Activated CD8-positive, alpha-beta memory T cell treated with anti-CD3 and anti-CD28 coated beads for 1 hour (primary cell): ENCODE measurements at places on chromosomes 1 and 21.

DNA sequence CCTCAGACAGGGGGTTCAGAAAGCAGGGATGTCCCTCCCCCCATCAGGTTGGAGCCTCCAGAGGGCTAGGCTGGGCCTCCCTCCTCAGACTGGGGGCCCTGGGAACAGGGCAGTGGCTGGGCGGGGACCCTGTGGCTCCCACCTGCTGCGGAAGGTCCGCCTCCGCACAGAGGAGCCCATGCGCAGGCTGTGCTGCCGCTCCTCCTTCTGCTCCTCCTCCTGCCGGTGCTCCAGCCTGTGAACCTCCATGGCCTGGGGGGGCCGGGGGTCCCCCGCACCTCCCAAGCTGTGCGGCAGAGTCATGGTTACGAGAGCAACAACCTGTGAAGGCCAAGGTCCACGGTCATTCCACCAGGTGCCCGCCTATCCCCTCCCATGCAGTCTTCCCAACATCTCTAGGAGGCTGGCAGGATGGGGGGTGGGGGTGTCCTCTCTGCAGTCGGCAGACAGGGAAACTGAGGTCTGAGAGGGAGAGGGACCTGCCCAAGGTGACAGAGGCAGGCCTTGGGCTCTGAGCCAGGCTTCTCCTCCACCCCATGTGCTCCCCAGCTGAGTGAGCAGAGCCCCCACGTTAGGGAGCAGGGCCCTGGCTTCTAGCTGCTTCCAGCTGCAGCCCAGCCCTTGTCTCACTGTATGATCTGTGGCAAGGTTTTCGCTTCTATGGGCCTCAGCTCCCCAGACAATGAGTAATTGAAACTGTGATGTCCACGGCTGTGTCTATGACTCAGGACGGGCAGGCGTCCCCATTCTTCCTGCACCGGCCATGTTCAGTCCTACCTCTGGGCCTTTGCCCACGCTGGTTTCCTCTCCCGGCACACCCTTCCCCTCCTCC, 3.4 kb downstream of the MYOM3 start:
- no peak for DNase-seq

DNA sequence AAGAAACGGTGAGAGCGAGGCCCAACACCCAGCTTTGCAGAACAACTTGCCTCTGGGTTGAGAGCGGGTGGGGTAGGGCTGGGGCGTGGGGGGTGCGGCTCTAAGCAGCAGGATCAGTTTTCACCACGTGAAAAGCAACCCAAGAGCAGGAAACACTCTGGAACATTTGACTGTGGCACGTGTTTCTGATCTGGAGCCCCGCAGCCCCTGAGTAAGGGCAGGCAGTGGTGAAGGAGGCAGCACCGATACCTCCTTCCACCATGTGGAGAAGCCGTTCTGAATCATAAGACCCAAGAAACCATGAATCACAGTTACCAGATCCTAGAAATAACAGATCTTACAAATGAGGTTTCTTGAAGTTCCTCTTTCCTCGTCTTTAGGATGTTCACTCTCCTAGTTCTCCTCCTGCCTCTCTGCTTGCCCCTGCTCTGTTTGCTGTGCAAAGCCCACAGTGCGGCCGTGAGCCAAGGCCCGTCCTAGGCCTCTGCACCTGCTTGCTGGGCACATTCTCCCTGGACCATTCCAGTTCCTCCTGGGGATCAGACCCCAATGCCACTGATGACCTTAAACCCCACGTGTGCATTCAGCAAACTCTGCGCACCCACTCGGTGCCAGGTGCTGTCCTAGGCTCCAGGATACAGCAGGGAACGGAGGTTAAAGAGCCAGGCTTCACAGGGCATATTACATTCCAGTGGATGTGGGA, 31.9 kb downstream of the SLC1A7 start:
- no peak for DNase-seq

- no peak for DNase-seq
These were observed 185.5 kb downstream of the CRB1 start for GRCh38 chr1:197453376-197454058.

GRCh38 chr1:192512426-192513162, 63.0 kb upstream of the RGS1 start:
- DNase-seq: no peak

GRCh38 chr1:244665771-244666217, 12.9 kb downstream of the DESI2 start:
- no peak for DNase-seq

DNA sequence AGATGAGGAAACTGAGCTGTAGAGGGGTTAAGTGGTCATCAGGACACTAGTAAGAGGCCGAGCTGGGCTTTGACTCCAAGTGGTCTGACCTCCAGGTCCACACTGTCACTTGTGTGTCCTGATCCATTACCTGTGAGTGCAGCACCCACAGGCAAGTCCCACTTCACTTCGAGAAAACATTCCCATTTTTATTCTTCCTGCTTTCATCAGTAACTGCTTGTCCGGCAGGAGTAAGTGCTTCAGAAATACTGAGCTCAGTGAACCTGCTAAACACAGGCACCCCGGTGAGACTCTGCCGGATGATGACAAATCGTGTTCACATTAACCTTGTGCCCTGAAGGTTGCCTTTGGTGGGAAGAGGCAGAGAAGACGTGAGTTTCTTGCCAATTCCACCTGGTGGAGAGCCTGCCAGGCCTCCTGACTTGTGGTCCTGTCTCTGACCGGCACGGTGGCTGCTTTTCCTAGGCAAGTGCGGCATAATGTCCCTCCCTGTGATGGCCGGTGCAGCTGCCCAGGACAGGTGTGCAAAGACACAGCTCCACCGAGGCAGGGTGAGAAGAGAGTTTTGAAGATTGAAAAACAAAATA, 29.4 kb downstream of the ZBTB18 start:
- DNase-seq: no peak

DNA sequence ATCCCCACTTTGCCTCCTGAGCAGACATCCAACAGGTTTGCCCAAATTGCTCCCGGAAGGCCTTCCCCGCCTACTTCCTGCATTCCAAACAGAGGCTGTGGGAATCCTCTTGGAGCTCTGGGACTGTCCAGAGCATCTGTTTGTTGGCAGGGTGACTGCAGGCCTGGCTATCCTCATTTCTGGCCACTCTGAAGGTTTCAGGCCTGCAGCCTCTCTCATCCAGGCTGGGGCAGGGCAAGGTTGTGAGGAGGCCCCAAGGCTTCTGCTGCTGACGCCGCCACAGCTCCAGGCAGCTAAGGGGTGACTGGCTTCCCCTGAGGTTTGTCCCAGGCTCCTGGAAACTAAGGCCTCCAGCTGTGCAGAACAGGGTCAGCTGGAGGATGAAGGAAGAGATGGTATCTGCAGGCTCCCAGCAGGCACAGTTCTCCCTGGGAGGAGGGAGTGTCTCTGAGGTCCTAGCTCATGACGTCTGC, 11.3 kb downstream of the CDK18 start:
- no peak for DNase-seq

DNA sequence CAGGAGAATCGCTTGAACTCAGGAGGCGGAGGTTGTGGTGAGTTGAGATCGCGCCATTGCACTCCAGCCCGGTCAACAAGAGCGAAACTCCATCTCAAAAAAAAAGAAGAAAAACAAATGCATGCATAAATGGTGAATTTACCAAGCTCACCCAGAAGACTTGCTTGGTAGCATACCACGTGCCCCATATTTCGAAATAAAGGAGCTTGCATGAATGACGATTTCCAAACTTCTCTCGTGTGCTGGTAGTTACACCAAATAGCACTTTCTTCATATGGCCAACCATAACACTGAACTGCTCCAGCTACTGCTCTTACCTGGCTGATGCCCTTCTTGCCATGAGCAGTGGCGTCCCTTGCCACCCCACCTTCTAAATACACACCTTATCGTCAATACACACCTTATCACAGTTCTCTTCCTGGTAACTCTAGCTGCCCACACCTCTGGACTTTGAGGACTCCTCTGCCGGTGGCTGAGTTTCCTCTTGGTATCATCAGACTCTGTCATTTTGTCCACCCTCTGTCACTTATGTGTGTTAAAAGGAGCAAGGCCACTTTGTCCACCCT, 2.8 kb downstream of the DOP1B start:
- DNase-seq: no peak

- no peak for DNase-seq
These were observed 393.8 kb downstream of the NTNG1 start for GRCh38 chr1:107534632-107535031.

DNA sequence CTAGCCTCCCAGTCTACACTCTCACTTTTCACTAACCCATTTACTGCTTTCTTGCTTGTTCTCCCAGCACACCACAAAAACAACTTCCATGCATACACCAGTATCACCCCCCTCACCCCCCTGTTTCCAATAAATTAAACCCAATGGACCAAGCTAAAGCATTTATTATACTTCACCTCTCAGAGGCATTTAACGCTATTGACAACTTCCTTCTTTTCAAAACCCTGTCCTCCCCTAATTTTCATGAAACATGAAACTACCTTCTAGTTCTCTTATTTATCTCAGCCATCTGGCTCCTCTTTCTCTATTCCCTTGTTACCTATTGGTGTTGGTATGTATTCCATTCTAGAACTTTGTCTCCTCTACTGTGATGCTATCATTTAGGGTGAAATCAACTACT, 32.3 kb downstream of the PTPRC start:
- DNase-seq: no peak

DNA sequence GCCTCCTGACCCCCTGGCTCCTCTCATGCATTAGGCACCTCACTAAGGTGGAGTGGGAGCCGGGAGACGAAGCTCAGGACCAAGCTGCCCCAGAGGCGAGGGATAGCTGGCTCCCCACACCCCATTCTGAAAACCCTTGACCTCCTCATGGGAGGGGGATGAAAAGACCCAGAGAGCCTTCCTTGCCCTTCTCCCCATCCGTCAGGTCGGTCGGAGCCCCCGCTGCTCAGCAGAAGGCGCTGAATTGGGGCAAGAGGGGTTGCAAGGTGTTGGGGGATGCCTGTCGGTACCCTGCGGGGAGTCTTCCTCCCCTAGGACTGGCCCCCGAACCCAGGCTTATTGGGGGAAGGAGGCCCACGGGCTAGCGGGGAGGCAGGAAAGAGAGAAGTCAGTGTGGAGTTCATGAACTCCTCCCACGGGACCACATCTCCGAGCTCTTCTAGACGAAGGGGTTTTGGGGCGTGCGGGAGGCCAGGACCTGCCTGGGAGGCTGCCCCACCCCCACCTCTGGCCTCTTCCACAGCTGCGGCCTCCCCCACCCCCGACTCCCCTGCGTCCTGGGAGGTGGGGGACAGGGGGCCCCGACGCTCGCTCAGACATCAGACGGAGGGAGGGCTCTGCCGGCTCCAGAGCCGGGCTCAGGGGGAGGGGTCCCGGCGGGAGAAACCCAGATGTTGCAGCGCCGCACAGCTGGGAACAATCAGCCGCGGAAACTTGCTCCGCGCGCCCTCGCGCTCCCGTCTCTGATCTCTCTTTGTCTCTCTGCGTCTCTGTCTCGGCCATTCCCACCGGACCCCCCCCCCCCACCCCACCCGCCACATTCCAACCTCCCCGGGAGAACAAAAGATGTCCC, 719 bp downstream of the MFAP2 start:
- DNase-seq: no peak

DNA sequence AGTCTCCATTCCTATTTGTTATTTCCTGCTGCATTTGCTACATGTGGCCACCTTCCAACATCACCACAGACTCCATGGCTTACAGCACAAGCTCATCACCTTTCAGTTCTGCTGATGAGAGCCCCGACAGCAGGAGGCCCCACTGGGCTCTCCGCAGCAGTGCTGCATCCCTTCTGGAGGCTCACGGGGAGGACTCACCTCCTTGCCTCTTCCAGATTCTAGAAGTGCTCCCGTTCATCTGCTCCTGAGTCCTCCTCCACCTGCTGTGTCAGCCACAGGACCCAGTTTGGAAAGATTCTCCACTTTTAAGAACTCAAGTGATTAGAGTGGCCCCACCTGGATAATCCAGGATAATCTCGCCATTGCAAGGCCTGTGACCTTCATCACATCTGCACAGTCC, 167.6 kb downstream of the PCBP3 start:
- DNase-seq: no peak

GRCh38 chr1:40706626-40707025, 15.1 kb downstream of the NFYC start:
- no peak for DNase-seq

- DNase-seq: no peak
These were observed 16.5 kb downstream of the MEGF6 start for GRCh38 chr1:3594706-3595377.

DNA sequence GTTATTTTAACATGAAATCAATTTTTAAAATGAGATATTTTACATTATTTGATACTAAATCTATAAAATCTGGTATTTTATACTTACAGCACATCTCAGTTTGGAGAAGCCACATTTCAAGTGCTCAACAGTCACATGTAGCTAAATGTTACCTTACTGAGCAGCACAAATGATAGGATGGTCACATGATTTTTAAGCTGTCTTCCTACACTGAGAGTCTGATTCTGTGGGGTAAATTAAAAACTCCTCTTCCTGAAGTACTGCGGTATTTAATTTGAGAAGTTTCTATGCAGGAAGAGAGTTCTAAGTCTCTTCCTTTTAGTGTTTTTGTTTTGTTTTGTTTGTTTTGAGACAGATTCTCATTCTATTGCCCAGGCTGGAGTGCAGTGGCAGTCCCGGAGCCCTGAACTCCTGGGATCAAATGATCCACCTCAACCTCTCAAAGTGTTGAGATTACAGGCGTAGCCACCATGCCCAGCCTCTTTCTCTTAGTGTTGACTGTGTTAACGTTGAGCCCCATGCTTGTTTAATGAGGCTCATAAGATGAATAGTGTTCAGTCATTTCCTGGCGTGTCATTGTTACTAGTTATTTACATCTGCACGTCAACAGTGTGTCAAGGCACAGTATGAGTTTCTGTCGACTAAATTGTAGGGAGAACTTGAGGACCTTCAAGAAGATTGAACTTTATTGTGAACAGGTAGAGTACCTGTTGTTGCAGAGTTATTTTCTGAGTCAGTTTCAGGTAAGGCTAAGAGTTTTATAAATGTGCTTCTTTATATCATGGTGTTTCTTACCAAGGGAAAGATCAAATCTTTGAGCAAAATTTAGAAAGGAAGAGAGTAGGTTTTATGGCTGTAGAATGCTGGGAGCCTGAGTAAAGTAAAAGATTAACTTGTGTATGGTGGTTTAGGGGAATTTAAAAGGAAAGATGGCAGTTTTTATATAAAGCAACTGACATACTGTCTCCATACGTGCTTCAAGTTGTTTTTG, 3.3 kb downstream of the CNST start:
- DNase-seq: no peak

GRCh38 chr1:183553764-183554163, 36.5 kb downstream of the NCF2 start:
- no peak for DNase-seq

DNA sequence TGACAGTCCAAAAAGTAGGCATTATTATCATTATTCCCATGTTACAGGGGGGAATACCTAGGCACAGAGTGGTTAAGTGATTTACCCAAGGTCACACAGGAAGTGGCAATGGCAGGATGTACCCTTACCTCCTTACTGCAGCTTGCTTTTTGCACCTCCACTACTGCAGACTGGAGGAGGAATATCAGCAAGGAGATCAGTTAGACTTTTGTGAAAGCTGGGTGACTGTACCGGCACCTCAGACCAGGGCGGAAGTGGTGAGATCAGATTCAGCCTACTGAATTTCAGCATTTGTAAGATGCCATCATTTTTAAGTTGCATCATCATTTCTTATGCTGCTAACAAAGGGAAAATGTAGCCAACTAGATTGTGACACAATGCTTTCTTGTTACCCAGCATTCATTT, 4.5 kb downstream of the ADARB1 start:
- DNase-seq: peak; percentile 53

GRCh38 chr1:63704443-63704842, 69.4 kb upstream of the ROR1 start:
- DNase-seq: no peak

GRCh38 chr1:231751415-231751814, 124.8 kb downstream of the DISC1 start:
- no peak for DNase-seq
